Endothelial cell of umbilical vein (primary cell): ENCODE measurements at places on chromosomes 13 and 19. TPM values are rescaled to one million over a fixed set of nuclear protein-coding genes. Genes with fewer than 3 reads are reported as not detected.

Gene NUDT19
- total RNA-seq: 13.8 and 14.0 TPM in 2 replicates

Gene GAMT
- 20.0 and 22.1 TPM in 2 replicates for total RNA-seq

Gene RASGRP4
- total RNA-seq: not detected in 2 replicates

- no peak for DNase-seq
These were observed 1.8 kb downstream of the KMT2B start for GRCh38 chr19:35719402-35720162.

GRCh38 chr13:28185256-28185655, 46.9 kb downstream of the PAN3 start:
- DNase-seq: peak; percentile 84
